Fibroblast of lung (primary cell): ENCODE measurements at places on chromosomes 4 and X.

DNA sequence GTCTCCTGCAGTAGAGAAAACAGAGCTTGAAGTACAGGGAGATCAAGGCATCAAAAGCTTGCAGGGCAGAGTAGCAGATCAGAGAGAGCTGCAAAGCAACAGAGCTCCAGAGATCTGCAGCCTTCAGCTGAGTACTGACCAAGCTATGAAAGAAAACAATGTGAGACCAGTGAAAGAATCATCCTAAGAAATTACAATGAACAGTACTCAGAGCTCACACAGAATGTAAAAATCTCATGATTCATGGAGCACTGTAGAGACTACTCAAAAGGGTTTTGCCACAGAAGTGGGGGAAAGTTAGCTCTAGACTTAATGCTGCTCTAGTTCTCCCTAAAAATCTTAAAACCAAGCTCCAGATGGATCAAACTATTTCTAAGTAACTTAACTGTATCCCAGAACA, 80.0 kb upstream of the MAB21L2 start:
- no peak for DNase-seq

DNA sequence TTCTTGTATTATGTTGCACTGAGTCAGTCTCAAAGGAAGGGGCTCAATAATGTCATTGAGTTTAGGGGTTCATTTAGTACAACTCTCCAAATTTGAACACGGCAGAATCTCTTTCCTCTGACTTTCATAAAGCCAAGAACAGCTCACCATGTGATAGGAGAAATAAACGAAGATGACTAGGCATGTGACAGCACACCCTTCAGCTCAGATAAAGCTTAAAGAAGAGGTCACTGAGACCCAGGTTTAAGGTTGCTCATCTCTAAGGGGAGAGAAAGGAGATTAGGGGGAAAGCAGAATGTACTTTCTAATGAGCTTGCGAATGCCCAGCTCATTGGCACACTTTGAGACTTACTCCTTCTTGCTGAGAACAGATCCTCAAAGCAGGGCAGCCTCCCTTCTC, 89.0 kb downstream of the PLAC1 start:
- no peak for DNase-seq

DNA sequence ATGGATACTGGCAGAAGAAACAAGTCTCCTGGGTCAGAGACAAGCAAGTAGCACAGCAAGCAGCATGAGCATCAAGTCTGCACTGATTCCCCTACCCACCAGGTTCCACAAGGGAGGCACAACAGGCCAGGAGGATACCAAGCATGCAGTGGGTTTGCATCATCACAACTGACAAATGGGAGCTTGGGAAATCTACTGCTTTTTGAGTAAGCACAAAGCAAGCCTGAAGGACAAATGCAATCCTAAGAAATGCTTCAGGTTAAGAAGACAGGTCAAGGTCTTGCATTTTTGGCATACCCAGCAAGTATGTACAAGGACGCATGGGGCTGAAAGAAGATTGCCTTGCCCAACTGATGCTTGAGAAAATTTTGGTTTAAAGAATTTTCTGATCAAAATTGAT, 279.6 kb downstream of the PDGFC start:
- no peak for DNase-seq

DNA sequence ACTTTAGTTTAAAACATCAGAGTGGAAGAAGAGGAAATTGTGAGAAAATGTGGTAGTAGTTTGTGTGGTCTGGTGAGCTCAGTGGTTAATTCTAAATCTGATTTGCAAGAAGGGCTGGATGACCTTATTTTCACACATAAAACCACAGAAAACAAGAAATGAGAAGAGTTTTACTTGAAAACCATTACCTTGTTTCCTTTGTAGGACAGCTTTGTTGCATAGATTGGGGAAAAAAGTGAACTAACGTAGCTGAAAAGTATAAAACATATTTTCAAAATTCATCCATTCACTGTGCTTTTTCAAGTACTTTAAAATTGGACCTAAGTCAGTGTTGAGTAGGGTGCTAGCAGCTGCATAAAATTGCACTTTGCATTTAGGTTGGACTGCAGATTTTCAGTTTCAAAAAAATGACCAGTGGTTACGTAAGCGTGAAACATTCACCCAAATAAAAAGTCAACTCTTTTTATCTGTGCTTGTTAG, 211.3 kb downstream of the ARHGAP10 start:
- no peak for DNase-seq

- DNase-seq, result peak; percentile 47
Observed at GRCh38 chrX:69362856-69363255, 141.3 kb upstream of the NALF2 start.

- DNase-seq, result no peak
Observed at GRCh38 chrX:19660604-19661255, 145.4 kb upstream of the MAP3K15 start.

DNA sequence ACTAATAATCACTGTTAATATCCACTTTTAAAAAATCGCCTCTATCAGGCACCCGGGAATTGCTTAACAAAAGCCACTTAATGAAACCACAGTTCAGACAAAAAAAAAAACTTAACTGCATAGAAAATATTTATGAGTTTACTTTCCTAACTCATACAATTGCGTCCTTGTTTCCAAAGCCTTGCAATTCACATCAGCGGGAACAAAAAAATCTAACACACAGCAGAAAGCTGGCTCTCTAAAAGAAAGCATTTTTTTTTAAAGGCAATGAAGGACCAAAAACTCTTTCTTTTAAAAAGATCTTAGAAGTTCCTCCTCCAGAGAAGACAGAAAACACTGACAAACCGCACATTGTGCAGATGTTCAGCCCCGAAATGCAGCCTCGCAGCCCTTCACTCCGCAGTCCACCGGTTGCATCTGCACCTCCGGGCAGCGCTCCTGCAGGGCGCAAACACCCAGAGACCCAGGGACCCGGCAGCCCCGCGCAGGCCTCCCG, 812 bp downstream of the FAT1 start:
- peak; percentile 54 for DNase-seq

DNA sequence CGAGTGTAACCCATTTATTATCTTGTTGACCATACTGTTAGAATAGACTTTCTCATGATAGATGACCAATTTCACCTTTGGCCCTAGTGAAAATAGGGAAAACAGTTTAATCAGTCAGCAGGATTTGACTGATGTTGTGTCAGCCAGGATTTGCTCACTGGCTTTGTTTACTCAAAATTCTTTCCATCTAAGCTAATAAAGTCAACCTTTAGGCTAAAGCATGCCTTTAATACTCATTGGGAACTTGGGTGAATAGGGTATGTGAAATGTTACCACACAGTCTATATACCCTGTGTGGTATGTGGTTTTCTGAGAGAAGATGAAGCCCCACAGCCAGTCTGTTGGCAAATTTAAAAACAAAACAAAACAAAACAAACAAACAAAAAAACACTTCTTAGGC, 18.7 kb upstream of the SPANXB1 start:
- no peak for DNase-seq

GRCh38 chr4:89023140-89023539, 33.8 kb downstream of the FAM13A start:
- no peak for DNase-seq

DNA sequence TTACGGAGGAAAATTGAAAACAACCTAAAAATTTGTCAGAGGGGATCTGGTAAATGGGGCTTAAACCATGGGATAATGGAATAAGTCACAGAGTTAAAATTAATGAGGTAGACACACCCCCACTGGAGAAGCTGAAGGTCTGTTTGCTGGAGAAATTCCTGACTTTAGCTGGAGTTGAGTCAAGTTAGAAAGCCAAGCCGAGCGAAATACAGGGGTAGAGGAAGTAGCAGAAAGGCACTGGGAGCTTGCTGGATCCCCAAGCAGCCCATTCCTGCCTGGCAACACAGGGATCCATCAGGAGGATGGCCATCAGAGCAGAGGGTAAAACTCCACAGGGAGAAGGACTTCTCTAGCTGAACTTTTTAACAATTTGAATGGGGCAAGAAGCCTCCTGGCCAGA, 163.8 kb downstream of the ATRX start:
- no peak for DNase-seq

DNA sequence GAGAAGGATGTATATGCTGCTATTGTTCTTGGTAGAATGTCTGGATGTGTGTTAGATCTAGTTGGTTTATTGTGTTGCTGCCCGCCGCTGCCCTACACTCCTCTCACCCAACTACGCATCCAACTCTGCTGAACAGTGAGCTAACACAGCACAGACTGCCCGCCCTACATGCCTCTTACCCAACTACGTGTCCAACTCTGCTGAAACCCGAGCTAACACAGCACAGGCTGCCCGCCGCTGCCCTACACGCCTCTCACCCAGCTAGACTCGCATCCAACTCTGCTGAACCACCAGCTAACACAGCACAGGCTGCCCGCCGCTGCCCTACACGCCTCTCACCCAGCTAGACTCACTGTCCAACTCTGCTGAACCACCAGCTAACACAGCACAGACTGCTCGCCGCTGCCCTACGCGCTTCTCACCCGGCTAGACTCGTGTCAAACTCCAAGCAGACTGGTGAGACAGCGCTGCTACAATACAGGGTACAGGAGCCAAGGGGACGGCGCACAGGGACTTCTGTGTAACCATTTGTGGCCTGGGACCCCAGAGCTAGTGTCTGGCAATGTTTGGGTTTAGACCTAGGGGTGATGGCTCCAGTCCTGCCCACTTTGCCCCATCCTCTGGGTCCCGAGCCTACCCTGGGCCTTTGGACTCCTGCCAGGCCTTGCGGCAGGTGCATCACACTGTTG, 11.6 kb upstream of the CTBP1 start:
- no peak for DNase-seq

GRCh38 chr4:78477276-78477675, 74.3 kb upstream of the ANXA3 start:
- peak; percentile 16 for DNase-seq

DNA sequence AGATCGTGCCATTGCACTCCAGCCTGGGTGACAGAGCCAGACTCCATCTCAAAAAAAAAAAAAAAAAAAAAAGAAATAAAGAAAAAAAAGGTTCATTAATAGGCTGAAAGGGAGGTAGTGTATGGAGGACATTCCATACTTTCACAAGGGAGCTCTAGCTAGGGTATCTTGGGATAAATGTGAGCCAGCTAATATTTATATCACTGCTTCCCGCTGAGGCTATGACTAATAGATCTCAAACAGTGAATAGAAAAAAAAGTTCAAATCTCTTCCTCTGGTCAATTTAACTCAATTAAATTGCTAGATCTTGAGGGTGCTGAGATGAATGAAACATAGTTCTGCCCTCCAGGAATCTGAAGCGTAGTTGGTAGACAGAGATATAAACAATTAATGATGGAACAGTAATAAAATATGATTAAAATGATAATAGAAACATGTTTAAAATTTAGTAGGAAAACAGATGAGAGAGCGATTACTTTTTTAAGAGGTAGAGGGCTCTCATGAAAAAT, 55.7 kb upstream of the SHISA3 start:
- DNase-seq, result peak; percentile 36

DNA sequence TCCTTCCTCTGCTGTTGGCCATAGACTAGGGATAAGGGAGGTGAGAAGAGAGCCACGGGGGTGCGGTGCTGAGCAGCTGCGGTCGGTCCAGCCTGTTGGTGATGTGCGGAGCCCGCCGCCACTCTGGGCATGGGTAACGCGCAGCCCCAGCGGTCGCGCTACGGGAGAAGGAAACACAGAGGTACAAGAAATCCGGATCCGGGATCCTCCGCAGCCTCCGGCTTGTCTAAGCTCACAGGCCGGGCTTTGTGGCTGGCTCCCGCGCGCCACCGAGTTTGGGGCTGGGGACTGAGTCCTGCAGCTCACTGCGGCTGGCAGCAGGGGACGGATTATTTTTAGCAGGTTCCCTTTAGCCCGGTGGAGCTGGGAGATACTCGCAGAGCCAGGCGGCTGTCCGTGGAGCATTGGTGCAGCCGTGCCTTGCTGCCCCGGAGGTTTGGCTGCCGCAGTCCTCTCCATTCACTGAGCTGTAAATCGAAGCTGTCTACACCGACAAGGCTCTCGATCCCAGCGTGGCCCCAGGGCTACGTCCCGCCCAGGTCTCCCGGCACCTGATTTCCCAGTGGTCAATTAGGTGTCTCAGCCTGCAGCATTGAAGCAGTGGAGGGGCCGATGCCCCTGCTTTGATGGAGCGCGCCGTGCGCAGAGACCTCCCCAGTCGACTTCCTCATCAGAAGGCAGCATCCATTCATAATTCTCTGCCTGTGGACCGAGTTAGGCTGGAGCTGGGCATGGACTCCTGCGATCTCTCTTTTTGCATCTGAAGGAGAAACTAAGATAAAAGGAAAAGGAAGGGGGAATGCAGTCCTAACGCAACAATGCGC, 81.9 kb upstream of the SCML1 start:
- peak; percentile 15 for DNase-seq

- no peak for DNase-seq
Observed at GRCh38 chr4:46820154-46820553, 88.9 kb downstream of the COX7B2 start.

DNA sequence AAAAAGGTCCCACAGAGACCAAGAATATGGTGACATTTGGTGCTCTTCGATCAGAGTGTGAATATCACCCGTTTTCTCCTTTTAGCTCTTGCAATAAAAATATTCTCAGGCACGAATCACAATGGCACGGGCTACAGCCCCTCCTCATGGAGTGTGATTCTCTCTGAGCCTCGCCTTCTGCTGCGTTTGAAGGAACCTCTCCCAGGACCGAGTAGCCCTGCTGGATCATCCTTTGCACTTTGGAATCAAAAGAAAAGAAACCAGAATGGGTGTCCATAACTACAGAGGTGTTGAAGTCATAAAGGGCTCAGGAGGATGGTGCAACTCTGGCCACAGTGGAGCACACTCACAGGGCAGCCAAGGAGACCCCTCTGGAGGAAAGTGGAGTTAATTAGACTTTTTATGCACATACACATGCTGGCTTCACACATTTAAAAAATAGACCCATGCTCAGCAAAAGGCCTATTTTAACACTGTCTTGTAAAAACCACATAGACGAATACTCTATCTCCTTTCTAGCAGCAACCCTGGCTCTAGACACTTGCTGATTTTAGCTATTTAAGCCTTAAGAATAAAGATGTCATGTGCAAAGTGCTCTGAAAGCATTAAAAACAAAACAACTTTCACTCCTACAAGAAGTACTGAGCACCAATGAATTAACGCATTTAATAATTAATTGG, 19.1 kb downstream of the MAML3 start:
- DNase-seq, result no peak

DNA sequence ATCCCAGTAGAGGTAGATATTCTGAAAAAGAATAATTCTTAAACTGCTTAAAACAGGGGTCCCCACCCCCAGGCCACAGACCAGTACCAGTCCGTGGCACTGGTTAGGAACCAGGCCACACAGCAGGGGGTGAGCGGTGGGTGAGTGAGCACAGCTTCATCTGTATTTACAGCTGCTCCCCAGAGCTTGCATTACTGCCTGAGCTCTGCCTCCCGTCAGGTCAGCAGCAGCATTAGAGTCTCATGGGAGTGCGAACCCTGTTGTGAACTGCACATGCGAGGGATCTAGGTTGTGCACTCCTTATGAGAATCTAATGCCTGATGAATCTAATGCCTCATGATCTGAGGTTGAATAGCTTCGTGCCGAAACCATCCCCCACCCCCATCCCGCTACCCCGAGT, 76.8 kb downstream of the FAM114A1 start:
- no peak for DNase-seq

DNA sequence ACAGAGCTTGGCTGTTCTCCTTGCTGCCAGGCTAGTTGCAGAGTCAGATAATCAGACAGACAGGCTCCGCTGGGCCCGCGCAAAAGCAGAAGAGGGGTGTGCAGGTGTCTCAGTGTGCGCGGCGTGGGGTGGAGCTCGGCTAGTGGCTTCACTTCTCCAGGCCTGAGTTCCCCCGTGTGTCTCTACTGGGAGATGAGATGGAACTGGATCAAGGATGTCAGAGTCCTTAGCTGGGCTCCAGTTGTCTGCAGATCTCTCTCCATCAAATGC, 21.1 kb downstream of the HTRA3 start:
- DNase-seq, result no peak
